ENCODE measurements at places on chromosomes 12 and 14. TPM values are rescaled to one million over a fixed set of nuclear protein-coding genes. Genes with fewer than 3 reads are reported as not detected.

The KRT71 gene
- not detected for total RNA-seq

The SIX1 gene
- total RNA-seq, result 8.4 TPM

The PZP gene
- not detected for total RNA-seq

The TAS2R9 gene
- not detected for total RNA-seq

The EIF2S3B gene
- total RNA-seq, result 2.5 TPM

The RFX4 gene
- not detected for total RNA-seq

The PRR4 gene
- 2.2 TPM for total RNA-seq

The PRH2 gene
- total RNA-seq, result not detected

The EIF2B1 gene
- 36.4 TPM for total RNA-seq

The SDR9C7 gene
- total RNA-seq, result not detected

The TAS2R20 gene
- 1.8 TPM for total RNA-seq

The TAS2R8 gene
- total RNA-seq, result not detected

The B4GALNT1 gene
- total RNA-seq, result 43.1 TPM

The ARMH4 gene
- 1.2 TPM for total RNA-seq

The KCNMB4 gene
- 2.0 TPM for total RNA-seq

The RBM23 gene
- total RNA-seq, result 64.8 TPM

All from NCI-H460 (cell line).